Posterior cingulate gyrus (tissue), 11 donors: ENCODE measurements at places on chromosomes 7 and 10.

- DNase-seq: no peak
Observed at GRCh38 chr7:29445736-29446135, 117.9 kb upstream of the PRR15 start.

DNA sequence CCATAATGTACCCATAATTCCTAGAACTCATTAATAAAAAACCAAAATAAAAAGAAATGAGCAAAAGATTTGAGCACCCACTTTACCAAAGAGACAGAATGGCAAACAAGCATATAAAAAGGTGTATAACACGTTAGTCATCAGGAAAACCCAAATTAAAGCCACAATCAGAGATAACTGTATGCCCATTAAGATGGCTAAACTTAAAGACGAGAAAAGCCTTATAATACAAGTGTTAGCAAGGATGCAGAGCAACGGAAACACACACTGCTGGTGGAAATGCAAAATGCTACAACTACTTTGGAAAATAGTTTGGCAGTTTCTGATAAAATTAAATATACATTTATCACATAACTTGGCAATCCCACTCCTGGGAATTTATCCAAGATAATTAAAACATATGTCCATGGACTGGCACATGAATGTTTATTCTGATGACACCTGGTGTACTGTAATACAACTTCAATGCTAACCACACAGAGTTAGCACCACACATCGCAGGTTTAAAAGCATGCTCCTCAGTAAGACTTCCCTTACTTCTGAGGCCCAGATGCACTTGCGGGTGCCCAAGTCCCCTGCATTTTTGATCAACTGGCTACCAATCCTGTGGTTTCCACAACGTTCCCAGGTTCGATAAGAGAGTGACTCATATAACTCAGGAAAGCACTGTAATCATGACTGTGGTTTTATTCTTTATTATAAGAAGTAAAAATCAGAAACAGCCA, 158.6 kb downstream of the SNX13 start:
- DNase-seq: no peak

- no peak for DNase-seq
Observed at GRCh38 chr10:47309408-47310089, 9.6 kb downstream of the GDF10 start.

GRCh38 chr7:12158334-12159060, 52.6 kb upstream of the TMEM106B start:
- no peak for DNase-seq

DNA sequence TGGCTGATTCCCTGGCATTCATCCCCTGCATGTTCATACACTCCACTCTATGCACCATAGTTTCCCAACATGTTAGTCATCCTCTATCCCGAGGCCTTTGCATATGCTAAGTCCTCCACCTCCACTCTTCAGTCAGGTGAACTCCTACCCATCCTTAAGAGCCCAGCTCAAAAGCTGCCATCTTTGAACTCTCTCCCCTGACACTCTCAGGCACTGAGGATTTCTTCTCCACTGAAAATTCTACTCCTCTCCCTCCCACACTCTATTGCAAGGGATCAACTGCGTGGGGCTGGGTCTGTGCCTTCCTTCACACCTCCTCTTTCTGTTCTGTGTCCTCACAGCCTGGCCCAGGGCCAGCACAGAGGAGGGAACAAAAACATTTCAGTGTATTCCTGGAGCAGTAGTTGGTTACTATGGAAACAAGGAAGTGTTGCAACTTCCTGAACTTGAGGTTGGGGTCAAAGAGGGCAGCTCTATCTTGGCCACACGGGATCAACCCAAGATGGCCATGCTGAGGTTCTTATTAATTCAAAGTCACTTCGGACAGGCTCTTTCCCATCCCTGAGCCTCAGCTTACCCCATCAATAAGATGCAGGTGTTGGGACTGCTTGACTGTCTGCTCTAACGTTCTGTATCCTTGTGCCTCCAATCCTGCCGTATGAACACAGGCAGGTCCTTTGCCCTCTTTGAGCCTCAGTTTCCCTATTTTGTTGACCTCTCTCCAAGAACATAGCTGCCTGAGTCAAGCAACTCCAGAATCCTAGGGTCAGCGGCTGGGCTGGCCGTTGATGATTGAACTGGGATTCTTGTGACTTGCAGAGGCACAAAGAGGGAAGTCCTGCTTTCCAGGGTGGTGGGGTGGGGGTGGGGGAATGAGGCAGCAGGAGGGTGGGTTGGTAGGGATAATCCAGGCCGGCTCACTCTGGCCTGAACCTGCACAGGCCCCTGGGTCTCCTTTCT, 15.5 kb downstream of the ZMIZ1 start:
- DNase-seq: peak; percentile 36

DNA sequence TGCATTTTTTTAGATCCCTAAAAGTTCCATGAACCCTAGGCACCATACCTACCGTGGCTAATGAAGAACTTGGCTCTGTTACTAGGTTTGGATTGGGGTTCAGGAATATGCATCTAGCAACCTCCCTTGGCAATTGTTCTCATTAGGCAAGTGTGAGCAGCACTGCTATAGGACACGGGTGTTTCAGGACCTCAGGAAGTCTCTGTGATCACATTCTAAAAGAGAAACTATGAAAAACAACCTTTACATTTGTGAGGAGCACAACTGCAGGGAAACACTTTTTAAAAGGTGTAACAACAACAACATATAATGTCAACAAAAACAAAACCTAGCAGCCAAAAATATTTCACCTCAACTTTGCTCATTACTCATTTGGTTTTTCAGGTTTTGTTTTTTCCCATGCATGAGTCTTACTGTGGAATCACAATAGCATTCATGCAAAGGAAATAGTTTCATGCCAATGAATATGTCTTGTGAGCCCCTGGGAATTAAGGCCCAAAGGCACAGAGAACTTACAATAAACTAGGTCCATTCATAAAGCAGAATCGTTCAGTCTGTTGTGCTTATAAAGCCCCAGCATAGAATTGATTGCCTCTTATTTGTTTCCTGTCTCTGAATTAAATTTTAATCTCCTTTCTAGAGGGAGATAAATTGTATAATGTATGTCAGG, 255.7 kb upstream of the DGKB start:
- no peak for DNase-seq

- DNase-seq: no peak
Observed at GRCh38 chr7:46156086-46156485, 235.0 kb upstream of the IGFBP3 start.

GRCh38 chr10:97648562-97649404, 8.3 kb downstream of the PI4K2A start:
- no peak for DNase-seq

DNA sequence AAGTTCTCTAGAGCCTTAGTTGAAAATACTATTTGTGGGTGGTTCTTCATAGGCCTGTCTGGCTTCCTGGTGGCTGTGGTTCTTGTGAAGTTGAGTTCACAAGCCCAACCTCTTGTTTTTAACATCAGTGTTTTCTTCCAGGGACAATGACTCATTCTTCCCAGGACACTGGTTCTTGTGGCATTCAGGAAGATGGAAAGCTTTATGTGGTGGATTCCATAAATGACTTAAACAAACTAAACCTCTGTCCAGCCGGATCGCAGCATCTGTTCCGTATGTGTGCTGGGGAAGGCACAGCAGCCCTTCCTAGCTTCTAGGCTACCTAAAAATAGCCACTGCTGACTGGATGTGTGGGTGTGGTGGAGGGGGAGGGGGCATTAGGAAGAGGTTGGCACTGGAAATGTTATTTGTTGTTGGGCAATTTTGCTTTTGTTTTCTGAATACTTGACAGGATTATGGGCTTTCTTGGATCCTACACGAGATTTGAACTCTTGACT, 3.9 kb downstream of the LSMEM1 start:
- no peak for DNase-seq

DNA sequence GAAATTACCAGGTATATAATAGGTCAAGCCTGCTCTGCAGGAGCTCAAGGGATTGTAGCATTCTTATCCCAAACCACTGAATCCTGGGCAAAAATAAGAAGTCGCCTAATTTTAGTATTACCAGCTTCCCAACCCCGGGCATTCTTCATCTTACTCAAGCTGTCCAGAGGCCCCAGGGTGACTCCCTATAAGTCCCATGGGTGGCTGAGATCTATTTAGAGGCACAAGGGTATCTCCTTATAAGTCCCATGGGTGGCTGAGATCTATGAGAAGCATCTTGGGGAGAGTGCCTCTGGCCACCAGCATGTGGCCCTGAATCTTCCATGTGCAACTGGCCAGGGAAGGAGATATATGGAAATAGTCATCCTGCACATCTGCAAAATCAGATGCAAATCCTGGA, 38.9 kb downstream of the PRSS2 start:
- no peak for DNase-seq

- no peak for DNase-seq
Observed at GRCh38 chr10:92695679-92696605, 6.2 kb downstream of the HHEX start.

- DNase-seq: no peak
Observed at GRCh38 chr7:98252425-98253054, 508 bp upstream of the TECPR1 start.

DNA sequence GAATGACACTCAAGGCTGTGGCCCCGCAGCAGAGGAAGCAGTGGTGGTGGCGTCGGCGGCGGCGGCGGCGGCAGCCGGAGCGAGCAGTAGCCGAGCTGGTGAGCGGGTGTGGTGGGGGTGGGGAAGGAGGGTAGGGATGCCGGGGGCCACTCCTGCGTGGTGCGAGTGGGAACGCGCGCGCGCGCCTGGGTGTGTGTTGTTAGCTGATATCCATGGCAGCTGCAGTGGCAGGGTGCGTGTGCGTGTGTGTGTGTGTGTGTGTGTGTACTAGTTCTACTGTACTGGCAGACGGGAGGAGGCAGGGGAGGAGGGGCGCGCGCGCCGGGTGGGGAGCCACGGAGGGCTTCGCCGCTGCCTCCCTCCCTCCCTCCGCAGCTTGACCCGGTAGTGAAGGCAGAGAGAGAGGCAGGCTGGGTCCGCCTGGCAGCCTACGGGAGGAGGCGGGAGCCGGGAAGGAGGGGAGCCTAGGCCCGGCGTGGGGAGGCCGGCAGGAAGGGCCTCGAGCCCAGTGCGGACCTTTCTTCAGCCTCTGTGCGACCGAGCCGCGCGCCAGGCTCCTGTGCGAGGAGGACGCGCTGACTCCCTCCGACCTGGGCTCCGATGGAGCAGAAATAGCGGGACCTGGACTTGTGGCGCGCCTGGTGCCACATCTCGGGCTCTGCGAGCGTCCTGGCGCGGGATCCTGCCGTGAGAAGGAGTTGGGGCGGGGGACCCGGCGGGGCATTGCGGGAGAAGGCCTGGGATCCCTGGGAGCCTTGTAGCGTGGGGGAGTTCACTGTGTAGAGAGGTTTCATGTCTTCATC, at the start of gene MAGI2:
Gene MAGI2, minus strand, starts transcription at position 110 of the 803 bp plus-strand sequence. CDS start 347 bp downstream, outside the sequence.
- DNase-seq: peak; percentile 97

GRCh38 chr10:96667401-96667800, 52.9 kb downstream of the PIK3AP1 start:
- no peak for DNase-seq

DNA sequence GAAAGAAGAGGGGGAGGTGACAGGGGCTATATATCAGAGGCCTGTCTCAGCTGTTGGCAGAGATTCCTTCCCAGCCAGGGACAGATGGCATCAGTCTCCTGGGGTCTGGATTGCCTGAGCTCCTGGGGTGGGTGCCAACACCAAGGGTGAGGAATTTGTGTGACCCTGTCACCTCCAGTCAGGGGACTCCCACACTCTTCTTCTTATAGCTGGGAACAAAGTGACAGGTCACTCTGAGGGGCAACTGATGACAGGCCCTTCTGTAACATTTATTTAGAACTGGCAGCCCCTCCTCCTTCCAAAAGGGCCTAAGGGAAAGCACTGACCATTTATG, 53.7 kb upstream of the DUSP5 start:
- no peak for DNase-seq

DNA sequence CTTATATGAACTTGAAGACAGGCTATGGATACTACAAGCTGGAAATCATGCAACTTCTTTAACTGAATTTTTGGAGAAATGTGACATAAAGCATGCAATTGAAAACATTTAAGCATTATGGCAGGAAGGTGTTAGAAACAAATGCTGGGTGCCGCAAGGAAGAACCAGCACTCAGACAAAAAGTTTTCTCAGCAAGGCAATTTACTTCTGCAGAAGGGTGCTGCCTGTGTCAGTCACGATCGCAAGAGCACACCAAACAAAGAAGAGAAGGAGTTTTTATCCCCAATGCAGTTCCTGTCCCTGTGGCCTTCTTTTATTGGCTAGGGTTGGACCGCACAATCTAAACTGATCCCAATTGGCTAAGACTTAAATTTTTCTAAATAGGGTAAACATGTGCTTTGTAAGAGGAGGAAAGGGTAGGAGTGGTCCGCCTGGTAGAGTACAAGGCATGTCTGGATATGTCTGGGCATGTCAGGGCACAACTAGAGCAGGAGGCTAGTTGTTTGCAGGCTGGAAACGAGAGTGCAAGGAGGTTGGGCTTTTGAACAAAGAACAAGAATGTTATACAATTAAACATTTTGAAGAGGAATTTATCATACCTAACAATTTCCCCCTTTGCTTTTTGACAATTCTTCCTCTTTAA, 109.6 kb upstream of the FAM3C start:
- no peak for DNase-seq

DNA sequence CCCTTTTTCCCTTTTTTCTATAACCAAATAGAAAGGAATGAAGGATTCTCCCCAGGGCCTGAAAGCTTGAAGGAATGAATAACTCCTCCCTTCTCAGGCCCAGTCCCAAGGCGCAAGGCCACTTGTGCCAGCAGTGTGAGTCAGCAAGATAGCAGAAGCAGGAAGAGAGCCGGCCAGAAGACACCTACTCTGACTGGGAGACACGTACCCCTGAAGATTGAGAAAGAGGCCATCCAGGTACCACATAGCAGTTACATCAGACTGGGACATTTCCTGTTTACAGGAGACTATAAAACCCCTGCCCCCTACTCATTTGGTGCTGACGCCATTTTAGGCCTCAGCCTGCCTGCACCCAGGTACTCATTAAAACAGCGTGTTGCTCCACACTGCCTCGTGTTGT, 65.5 kb downstream of the LRRC17 start:
- DNase-seq: no peak

DNA sequence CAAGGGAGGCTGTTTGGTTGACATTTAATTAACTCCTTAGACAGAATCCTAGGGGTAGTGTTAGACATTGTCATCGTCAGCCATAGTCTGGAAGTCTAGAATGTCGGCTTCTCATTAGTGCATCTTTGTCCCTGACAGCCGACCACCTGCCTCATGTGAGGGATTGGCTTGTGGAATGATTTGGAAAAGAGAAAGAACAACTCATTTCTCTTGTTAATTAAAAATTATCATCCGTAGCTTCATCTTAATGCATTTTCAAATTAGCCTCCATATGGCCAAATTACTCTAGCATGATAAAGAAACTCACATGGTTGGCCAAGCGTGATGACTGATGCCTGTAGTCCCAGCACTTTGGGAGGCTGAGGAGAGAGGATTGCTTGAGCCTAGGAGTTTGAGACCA, 97.7 kb upstream of the PARD3 start:
- DNase-seq: no peak

DNA sequence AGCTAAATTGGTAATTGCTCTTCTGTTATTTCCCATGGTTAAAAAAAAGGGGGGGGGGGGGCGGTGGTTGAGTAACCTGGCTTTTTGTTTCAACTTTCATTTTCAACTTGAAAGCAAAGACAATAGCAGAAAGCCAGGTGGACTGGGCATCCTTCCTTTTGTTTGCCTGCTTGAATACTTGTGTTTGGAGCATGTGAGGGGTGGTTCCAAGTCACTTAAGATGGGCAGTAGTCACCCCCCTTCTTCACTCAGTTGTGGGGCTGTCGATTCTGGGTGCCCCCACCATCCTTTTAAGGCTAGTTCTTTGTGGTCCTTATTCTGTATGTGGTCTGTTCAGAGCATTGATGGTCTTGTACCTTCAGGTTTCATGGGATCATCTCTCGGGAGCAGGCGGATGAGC, 165.6 kb upstream of the PRR15 start:
- DNase-seq: no peak
